Muscle of arm (tissue), 14 donors: ENCODE measurements at places on chromosomes 6 and 20.
A peak's percentile ranks its signal among the peaks of the same experiment; 100 is the strongest.

DNA sequence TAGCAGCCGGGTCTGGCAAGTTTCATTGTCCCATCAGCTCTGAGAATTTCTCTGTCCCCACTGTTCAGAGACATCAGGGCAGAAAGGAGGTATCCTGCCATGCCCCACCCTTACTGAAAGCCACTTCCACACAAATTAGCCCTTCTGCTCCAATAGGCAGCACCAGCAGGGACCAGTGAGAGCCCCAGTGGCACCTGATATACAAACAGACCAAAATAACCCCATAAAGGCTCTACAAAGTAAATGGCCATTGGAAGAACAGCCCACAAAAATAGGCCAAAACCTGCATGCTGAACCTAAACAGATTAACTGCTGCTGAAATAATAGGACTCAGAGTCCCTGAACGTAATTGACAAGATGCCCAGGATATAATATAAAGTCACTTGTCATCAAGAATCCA lies 199.9 kb downstream of the TMEM200A start:
- DNase-seq: no peak

GRCh38 chr6:127581576-127581975 lies 4.6 kb downstream of the C6orf58 start:
- DNase-seq: no peak

DNA sequence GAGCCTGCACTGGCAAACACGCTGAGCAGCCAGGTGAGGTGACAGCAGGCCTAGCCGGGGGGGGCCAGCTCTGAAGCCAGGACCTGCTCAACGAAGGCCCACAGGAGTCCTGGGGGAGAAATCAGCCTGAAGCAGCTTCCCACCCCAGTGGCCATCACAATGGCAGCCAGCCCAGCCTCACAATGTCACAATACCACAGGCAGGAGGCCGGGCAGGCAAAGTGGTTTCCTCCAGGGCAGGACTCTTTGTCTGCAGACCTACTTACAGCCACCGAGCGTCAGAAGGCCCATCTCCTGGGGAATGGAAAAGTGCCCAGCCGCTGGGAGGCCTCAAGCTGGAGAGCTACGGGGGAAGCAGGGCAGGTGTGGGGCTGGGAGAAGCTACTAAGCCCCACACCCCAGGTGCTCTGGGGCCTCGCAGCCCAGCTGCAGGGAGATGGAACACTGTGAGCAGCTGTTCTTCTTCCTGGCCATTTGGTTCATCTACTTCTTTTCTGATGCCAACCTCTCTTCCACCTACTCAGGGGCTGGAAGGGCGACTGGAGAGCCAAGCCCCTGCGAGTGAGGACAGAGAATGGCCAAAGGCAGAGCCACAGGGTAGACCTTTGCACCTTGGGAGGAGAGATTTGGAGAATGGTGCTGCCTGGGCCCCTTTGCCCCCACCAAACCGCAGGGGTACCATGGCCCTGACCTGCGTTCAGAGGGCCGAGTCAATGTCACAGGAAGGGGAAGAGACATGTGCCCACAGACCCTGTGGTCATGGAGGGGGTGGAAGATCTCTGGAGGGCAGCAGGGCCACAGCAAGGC lies 22.3 kb upstream of the AVP start:
- DNase-seq: no peak

GRCh38 chr6:105907991-105908390 lies 178.1 kb upstream of the PRDM1 start:
- DNase-seq: no peak

- DNase-seq: no peak
Observed at GRCh38 chr6:105591053-105591452, 188.2 kb upstream of the PREP start.

DNA sequence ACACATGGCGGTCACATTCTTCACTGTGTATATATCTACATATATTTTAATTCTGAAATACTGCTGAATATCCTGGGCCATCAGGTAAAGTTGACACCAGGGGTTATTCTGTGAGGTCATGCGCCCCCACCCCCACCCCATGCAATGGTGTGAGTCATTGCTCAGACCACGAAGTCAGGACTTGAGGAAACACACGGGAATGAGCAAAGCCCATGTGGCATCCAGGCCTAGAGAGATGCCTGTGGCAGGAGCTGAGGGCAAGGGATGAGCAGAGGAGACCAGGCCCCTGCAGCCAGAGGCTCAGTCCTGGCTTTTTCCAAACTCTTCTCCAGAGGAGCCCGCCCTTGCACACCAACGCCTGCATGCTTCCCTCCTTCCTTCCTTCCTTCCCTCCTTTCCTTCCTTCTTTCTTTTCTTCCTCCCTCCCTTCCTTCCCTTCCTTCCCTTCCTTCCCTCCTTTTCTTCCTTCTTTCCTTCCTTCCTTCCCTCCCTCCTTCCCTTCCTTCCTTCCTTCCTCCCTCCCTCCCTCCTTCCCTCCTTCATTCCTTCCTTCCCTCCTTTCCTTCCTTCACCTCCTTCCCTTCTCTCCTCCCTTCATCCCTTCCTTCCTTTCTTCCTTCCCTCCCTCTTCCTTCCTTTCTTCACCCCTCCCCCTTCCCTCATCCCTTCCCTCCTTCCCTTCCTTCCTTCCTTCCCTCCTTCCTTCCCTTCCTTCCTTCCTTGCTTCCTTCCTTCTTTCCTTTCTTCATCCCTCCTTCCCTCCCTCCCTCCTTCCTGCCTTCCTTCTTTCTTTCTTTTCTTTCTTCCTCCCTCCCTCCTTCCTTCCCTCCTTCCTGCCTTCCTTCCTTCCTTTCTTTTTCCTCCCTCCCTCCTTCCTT lies 72.0 kb upstream of the INSM1 start:
- no peak for DNase-seq

- DNase-seq: no peak
Observed at GRCh38 chr6:87653074-87653962, 48.7 kb downstream of the AKIRIN2 start.

- no peak for DNase-seq
Observed at GRCh38 chr20:37972256-37973058, 60.8 kb downstream of the TTI1 start.

DNA sequence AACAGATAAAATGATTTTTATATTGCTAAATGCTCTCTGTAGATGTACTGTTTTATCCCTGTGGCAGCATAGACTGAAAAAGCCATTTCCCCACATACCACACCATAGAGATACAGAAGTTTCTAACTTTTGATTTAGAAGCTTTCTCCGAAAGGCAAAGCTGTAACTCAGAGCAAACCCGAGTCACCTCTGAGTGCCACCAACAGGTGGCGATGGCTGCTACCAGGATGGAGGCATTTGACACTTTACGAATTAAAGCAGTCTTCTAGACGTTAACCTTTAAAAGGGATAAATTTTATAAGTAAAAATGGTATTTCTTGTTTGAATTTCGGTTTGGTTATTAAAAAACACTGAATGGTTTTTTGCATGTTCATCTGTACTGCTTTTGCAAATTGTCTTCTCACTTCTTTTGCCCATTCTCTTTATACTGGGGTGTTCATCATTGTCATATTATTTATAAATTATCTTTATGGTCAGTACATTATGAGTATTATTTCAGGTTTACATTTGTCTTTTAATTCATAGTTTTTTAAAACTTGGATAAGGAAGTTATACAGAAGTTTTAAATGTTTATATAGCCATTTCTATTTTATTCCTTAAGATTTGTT lies 201.0 kb upstream of the CEP162 start:
- peak; percentile 67 for DNase-seq

DNA sequence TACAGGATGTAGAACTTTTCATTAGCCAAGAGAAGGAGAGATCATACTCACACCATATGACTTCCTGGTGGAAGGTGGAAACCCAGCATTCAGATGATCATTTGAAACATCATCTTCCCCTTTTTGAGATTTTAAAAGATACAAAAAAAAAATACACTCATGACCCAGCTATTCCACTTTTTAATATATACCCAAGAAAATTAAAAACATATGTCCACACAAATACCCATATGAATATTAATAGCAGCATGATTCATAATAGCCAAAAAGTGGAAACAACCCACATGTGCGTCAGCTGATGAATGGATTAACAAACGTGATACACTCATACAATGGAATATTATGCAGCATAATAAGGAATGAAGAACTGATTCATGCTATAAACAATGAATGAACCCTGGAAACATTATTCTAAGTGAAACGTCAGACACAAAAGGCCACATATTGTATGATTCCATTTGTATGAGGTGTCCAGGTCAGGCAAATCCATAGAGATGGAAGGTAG lies 130.0 kb upstream of the SGK1 start:
- DNase-seq: no peak

DNA sequence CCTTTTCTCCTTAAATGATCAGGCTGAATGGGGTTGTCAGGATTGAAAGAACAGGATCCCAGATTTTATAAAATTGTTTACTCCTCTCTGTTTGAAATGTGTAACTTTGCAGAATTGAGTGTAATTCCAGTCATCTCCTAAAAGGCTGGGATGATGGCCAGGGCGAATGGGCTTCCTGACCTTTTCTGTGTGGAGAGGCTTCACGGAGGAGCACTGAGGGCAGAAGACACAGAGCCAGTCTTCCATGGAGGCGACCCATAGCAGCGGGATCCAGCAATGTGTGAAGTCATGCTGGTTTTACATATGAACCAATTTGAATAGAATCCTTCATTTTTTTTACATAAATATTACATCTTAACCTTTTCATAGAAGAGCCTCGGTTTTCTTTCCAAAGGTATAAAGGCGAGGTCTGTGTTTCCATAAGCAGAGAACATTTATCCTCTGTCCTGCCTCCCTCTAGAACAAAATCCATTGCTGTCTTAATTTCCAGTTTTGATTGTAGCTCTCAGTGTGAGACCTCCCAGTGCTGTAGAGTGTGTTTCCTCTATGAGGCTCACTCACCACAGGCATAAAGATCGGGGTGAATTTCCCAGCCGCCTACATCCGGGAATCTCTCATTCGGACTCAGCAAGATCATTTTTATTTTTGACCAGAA lies 369.7 kb upstream of the FLRT3 start:
- no peak for DNase-seq

GRCh38 chr20:39206899-39207564 lies 244.9 kb downstream of the DHX35 start:
- no peak for DNase-seq

DNA sequence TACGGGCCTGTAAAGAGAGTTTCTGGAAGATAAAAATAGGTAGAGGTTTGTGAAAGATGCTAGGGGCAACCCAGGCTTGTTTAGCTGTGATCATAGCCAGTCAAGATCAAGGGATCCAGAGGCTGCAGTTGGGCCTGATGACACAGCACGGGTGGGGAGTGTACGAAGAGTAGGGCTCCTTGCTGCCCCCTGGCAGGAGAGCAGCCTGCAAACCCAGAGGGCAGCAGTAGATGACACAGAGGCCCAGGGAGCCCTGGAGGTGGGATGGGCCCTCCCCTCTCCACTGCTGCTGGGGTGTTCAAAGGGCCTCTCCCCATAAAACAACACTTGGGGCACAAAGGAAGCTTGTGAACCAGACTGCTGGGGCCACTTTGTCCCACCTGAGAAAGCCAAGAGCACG lies 47.2 kb downstream of the VEGFA start:
- no peak for DNase-seq

DNA sequence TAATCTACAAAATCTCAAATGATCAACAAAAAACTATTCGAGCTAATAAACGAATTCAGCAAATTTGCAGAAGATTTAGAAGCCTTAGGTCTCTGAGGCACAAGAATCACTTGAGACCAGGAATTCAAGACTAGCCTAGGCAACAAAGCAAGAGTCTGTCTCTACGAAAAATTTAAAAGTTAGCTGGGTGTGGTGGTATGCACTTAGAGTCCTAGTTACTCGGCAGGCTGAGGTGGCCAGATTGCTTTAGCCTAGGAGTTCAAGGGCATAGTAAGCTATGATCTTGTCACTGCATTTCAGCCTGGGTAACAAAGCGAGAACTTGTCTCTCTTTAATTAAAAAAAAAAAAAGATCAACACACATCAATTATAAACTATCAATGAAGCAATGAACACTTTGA lies 34.2 kb downstream of the FAM184A start:
- DNase-seq: no peak

- DNase-seq: peak; percentile 97
Observed at GRCh38 chr6:37244430-37245310, 12.9 kb upstream of the TBC1D22B start.

- peak; percentile 63 for DNase-seq
Observed at GRCh38 chr20:610130-611046, at the start of gene TCF15. TSS of gene TCF15 (minus strand) at chr20:610309. CDS start at chr20:610237, 72 bp downstream.

- DNase-seq: no peak
Observed at GRCh38 chr6:80165819-80166218, 59.3 kb downstream of the BCKDHB start.

DNA sequence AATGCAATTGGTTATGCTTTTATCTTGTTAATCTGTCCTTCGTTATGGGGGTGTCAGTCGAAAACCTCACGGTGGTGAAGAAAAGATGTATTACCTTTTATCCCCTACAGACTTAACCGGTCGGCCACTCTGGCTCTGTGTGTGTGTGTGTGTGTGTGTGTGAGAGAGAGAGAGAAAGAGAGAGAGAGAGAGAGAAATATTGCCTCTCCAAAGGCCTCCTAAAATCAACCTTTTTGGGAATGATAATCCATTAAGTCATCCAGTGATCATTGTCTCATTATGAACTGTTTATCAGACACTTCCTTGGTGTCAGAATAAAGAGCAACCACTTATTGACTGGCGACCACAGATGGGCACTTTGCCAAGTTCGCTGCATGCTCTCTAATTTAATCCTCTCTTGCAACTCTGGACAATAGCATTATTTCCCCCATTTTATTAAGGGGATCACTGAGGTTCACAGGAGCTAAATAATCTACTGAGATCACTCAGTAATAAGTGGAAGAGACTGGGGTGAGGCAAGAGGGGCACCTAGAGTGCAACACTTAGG lies 30.7 kb downstream of the SLC35D3 start:
- no peak for DNase-seq

DNA sequence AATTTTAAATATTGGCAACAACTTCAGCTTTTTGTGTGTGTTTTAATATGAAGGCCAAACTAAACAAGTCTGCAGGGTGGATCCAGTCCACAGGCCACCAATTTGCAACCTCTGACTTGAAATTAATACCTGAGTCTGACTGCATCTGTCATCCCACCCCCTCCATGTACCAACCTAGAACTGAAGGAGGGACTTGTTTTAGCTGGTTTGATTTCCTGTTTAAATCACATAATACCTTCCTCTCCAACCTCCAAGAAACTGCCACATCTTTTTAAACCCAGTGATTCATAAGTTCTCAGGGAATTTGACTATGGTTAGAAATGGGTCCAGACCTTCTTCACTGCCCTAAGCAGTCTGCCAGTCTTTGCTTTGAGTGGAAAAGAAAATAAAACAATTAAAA lies 21.6 kb downstream of the RNF8 start:
- DNase-seq: no peak

GRCh38 chr6:134714679-134715078 lies 235.2 kb downstream of the ALDH8A1 start:
- DNase-seq: no peak

DNA sequence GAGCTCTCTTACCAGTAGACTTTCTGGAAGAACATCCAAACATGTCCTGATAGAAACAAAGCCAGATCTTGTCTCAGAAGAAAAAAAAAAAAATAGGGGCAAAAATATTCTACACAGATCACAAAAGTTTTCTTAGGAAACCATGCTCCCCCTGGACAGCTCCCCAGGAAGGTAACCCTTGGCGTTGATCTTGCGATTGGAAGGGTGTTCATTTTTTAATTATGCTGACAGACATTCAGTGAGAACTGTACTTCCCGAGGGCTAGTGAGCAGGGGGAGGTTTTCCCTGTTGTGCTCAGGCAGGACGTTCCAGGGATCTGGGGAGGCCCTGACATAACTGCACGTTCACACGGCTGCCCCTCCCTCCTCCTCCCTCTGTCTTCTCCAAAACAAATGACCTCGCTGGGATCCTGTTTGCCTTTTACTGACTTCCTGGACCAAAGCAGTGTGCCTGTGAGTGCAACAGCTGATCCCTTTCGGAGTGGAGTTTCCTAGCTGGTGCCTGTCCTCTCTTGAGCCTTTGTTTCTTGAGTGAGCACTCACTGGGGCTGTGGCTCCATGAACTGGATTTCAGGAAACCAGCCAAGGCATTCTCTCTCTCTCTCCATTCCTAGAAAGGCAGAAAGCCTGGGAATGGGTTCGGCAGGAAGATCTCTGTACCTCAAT lies 46.7 kb downstream of the MARCKS start:
- peak; percentile 47 for DNase-seq
